ENCODE measurements at places on chromosomes 5 and 9. TPM values are rescaled to one million over a fixed set of nuclear protein-coding genes. Genes with fewer than 3 reads are reported as not detected.

GRCh38 chr5:109704282-109704952 is 14.7 kb downstream of the MAN2A1 start:
- no peaks in the 10 kb centered on the region for H3K36me3 ChIP-seq
- DNase-seq, result no peak
- H3K27ac ChIP-seq, result no peak overlapping the region
- no peaks in the 10 kb centered on the region for H3K27me3 ChIP-seq

The PCDHGA5 gene
- not detected for polyA plus RNA-seq

The FAM153A gene
- polyA plus RNA-seq, result 4.0 TPM

The PCDHGC4 gene
- polyA plus RNA-seq, result not detected

The FAM163B gene
- not detected for polyA plus RNA-seq

The ANKRD34B gene
- not detected for polyA plus RNA-seq

The CSF1R gene
- polyA plus RNA-seq, result 0.09 TPM
